Activated CD4-positive, alpha-beta T cell treated with anti-CD3 and anti-CD28 coated beads, Interleukin-10, Interleukin-2, amounts not matched to agents 100 ng/mL and 50 ng/mL, durations not matched to agents 16 hours and 8 hours (primary cell): ENCODE measurements at places on chromosomes 13 and 19.

GRCh38 chr13:49146950-49147355 lies 73.2 kb upstream of the MLNR start:
- DNase-seq, result peak; percentile 14

DNA sequence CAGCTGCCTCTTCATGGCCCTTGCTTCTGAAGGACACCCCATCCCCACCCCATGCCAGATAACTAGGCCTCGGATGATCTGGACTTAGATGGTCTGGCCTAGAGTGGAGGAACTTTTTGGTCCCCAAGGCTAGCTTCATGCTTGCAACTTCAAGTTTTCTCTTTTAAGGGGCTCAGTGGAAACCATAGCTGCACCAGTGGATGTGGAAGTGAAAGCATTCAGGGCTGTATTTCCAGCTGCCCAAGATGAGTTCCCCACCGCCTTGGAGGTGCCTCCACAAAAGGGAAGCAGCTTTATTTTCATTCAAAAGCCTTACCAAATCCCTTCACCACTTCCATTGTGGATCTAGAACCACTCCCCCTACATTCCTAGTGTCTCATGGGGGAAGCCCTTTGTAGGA lies 17.6 kb upstream of the GSX1 start:
- no peak for DNase-seq

GRCh38 chr13:21987793-21988192 lies 316.9 kb downstream of the FGF9 start:
- peak; percentile 24 for DNase-seq

- no peak for DNase-seq
These were observed 2.4 kb downstream of the ZNF805 start for GRCh38 chr19:57242821-57243220.

GRCh38 chr19:58513213-58513693 lies 1.5 kb upstream of the SLC27A5 start:
- DNase-seq, result no peak

DNA sequence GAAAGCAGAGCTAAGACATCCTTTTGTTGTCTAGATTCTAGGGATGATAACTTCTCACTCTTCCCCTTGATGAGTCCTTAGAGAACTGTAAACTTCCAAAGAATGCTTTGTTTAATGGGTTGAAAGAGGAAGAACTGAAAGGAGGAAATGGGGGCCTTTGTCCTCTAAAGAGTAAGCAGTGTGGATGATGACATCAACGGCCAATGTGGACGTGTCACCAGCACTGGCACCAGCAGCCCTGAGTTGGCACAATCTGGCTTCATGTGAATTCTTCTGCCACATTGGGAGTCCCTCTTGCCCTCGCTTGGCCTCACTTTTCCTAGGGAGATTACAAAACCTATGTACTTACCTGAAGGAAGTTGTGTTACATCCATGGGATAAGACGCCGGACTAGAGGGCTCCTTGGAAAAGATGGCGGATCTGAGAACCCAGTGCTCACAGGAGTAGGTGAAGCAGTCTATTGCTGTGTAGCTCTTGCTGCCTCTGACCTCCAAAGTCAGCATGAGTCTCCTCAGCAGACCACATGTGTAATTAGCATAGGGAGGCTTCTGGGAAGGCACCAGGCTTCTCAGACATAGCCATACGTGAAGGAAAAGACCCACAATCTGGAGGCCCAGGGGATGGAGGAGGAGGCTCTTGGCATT lies 62.8 kb downstream of the RGCC start:
- DNase-seq, result no peak

- DNase-seq, result no peak
These were observed 1623.5 kb downstream of the PCDH9 start for GRCh38 chr13:65606622-65607021.
